ENCODE measurements at places on chromosomes 3 and 15.

DNA sequence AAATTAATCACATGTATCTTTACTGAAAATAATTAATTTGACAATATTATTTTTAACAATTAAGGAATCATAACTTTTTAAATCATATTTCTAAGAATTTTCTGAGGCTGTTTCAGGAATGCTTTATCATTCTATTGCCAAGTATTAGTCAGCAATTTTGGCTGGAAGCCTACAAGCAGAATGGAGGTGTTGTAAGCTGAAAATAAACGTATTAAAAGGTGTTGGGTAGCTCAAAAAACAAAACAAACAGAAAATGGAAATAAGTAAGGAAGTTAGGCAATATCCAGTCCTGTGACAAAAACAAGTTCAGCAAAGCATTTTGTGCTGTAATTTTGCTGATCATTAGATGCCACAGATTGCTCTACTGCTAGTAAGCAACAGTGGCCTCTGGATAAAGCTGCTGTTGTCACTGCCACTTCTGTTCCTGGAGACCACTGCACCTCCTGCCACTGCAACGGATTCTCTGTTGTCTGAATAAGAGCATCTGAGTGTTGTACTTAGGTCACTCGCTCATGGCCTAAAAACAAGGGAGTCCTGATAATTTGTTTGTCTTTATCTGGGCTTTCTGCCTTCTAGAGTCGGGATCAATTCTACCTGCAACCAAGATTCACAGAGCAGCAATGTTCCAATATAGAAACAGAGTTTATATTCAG is 63.5 kb upstream of the SLITRK3 start:
- H3K27ac ChIP-seq = no peak overlapping the region
- H3K36me3 ChIP-seq = no peaks in the 10 kb centered on the region
- no peaks in the 10 kb centered on the region for H3K27me3 ChIP-seq
- H3K4me1 ChIP-seq = no peaks in the 10 kb centered on the region

GRCh38 chr15:98668566-98669308 is 20.4 kb downstream of the IGF1R start:
- no peaks in the 10 kb centered on the region for H3K36me3 ChIP-seq
- H3K27me3 ChIP-seq = no peaks in the 10 kb centered on the region
- no peak overlapping the region for H3K4me3 ChIP-seq
- no peak overlapping the region for H3K27ac ChIP-seq
- DNase-seq = no peak

GRCh38 chr3:57856675-57857074 is 100.6 kb downstream of the SLMAP start:
- no peaks in the 10 kb centered on the region for H3K4me1 ChIP-seq
- no peak for DNase-seq
- no peak overlapping the region for H3K27ac ChIP-seq
- peaks cover 73% of the 10 kb centered on the region for H3K36me3 ChIP-seq
- no peaks in the 10 kb centered on the region for H3K27me3 ChIP-seq

DNA sequence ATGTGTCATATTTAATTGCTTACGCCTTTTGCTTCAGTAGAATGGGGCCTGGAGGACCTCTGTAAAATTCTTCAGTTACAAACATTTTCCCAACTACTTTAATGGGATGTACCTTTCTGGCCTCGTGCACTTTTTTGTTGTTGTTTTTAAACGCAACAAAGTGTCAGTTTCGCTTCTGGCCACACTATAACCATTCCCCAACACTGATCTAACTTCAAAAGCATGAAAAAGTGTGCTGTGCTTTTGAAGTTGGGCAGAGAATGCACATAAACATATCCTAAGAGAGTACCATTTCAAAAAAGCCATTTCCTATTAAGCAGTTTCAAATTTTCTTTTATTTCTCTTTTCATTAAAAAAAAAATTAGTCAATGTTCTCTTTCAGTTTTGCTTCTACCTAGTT is 435.8 kb downstream of the CNTN6 start:
- H3K27ac ChIP-seq = no peak overlapping the region
- no peaks in the 10 kb centered on the region for H3K27me3 ChIP-seq
- no peak overlapping the region for H3K4me3 ChIP-seq
- H3K4me1 ChIP-seq = no peaks in the 10 kb centered on the region
- no peak for DNase-seq

- DNase-seq = no peak
- H3K27ac ChIP-seq = no peak overlapping the region
- no peaks in the 10 kb centered on the region for H3K27me3 ChIP-seq
- no peaks in the 10 kb centered on the region for H3K36me3 ChIP-seq
- no peak overlapping the region for H3K4me3 ChIP-seq
These were observed 614.4 kb downstream of the FHIT start for GRCh38 chr3:60636846-60637245.

DNA sequence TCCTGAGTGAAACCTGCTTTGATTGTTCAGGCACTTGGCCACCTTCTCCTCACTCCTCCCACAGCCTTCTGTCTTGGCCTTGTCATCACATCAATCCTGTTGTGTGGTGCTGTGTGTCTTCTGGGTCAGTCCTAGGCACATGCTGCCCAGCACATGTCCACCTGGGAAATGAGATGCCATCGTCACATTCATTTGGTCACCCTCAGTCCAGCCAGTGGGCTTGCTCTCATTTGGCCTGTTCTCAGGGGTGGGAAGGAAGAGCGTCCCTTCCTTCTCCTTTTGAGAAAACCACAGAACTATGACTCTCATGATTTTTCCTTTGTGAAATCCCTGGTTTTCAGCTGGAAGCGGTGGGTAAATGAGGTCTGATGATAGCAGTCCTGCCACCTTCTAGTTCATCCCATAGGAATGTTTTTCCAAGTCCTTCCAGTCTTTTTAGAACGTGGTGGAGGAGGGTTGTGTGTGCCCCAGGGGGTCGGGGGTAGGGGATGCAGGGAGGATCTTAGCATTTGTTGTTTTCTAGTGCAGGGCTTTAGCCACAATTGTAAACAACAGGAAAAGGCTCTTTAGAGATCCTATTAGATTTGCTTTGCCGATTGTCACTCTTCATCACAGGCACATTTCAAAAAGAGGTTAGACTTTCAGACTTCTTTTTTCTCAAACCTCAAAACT is 8.4 kb upstream of the PLA1A start:
- H3K4me3 ChIP-seq = no peak overlapping the region
- no peak overlapping the region for H3K27ac ChIP-seq
- no peak for DNase-seq
- no peaks in the 10 kb centered on the region for H3K27me3 ChIP-seq
- H3K4me1 ChIP-seq = no peaks in the 10 kb centered on the region
- no peaks in the 10 kb centered on the region for H3K36me3 ChIP-seq

- H3K27me3 ChIP-seq = no peaks in the 10 kb centered on the region
- no peaks in the 10 kb centered on the region for H3K4me1 ChIP-seq
- H3K27ac ChIP-seq = no peak overlapping the region
- no peak overlapping the region for H3K4me3 ChIP-seq
These were observed 40.5 kb downstream of the SLC12A6 start for GRCh38 chr15:34297059-34297458.

All from DND-41 (cell line).